Stimulated activated CD4-positive, alpha-beta T cell treated with anti-CD3 and anti-CD28 coated beads, TNF-alpha, amount 100 ng/mL, for 1 hour (primary cell): ENCODE measurements at places on chromosomes 3 and 15.

GRCh38 chr3:106643684-106644161 lies 733.5 kb upstream of the CCDC54 start:
- DNase-seq, result no peak

DNA sequence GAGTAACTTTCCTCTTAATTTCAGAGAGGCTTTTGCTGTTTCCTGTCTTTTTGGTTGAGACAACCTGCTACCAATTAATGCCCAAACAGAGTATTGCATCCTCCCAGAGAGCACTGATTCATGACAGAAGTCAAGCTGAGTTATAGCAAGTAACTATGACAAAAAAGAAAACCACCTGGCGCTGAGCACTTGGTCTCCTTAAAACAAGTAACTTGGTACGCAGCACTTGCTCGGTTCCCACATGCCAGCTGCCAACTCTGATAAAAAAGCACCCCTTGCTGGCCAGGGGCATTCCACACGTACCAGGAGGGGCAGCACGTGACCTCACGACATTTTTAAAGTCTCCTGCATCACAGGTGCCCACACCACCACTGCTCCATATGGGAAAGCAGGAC lies 13.5 kb upstream of the MYO5C start:
- DNase-seq, result no peak

GRCh38 chr15:60379185-60379524 lies 18.6 kb downstream of the ANXA2 start:
- no peak for DNase-seq

- no peak for DNase-seq
These were observed 393.3 kb downstream of the CACNA2D3 start for GRCh38 chr3:54515441-54516213.

- no peak for DNase-seq
These were observed 927 bp downstream of the SMAD6 start for GRCh38 chr15:66702787-66703539.
